HEK293T (cell line): ENCODE measurements at places on chromosomes 4 and X.

DNA sequence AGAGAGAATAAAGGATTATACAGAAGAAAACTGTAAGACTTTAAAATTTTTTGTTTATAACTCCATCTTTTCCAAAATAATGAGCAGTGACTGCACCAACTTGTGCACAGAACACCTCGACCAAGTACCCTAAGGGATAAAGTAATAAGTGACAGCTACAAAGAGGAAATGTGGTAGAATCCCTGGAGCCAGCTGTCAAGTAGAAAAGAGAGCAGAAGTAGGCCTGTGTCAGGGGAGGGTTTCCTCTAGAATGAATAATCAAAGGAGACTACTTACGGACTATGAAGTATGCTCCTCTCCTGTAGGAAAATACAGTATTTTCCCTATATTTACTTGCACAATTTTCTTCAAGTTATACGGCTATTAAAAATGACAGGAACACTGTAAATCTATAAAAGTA, 1.2 kb downstream of the EIF1AX start:
- DNase-seq: no peak

DNA sequence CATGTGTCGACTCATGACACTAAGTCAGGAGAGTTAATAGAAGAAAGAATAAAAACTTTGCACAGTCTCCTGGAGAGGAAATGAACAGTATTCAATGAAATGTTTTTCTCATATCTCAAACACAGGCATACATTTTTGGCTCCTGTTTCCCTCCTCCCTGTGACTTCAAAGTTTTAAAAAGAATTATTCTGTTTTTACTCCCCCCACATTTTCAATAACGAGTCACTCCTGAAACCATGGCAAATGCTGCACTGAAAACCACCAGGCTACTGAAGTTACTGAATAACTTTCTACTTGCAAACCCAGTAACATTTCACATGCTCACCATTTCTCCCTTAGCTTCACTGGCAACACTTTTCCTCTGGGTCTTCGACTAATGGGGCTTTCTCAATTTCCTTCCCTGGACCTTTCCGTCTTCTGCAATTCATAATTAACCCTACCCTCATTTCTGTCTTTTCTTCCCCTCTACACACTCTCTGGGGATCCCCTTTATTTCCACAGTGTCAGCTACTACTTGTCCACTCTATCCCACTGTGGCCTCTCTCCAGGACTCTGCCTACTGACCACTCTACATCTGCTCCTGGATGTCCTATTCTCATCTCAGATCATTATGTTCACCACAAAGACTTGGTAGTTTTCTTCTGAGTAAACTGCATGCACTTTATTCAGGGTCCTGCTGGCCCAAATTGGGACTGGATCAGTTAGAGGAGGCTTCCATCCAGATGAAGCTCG, 225.8 kb upstream of the ETNPPL start:
- no peak for DNase-seq

DNA sequence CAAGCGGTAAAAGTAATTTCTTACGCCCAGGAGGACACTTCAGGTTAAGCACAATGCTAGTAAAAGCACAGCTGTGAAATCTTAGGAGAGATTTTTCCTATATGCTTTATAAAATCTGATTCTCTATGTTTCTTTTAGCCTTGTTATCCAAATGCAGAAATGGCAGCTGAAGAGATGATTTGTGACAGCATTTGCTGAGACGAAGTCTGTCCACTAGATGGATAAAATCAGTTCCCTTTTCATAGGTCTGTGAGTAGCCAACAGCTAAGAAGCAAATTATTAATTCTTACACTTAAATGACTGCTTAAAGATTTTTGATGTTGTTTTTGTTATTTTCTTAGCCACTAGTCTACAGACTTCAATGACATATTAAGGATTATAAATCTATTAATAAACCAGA, 5.3 kb downstream of the GPM6A start:
- DNase-seq: no peak

GRCh38 chr4:1588306-1588705, 95.8 kb downstream of the FAM53A start:
- no peak for DNase-seq

DNA sequence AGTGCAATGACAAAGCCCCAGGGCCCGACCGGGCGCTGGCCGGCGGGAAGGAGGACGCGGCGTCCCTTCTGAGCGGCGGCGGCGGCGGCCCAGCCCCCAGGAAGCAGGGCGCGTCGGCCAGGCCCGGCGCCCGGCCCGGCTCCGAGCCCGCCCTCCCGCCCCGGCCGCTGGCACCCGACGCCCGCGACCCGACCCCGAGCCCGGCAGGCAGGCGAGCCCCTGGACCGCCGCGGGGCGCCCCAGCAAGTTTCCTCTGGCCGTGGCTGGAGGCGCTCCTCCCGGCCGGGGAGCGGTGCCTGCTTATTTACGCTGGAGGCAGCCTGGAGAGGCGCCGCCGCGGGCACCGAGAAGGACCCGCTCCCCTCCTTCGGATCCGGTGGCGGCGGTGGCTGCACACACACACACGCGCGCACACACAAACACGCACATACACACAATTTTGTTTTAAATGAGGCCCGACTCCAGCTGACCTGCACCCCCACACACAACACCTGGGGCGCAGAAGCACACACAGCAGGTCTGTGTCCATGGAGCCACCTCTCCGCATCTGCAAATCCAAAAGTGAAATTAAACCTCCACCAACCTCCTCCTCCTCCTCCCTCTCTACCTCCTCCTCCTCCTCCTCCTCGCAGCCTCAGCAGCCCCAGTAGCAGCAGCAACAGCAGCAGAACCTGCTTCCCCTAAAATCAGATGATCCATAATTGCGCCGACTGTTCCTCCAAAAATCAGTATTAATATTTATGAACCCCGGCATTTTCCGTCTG, 669 bp downstream of the IRF2 start:
- peak; percentile 13 for DNase-seq

- DNase-seq: no peak
Observed at GRCh38 chrX:139850968-139851367, 81.9 kb downstream of the ATP11C start.

DNA sequence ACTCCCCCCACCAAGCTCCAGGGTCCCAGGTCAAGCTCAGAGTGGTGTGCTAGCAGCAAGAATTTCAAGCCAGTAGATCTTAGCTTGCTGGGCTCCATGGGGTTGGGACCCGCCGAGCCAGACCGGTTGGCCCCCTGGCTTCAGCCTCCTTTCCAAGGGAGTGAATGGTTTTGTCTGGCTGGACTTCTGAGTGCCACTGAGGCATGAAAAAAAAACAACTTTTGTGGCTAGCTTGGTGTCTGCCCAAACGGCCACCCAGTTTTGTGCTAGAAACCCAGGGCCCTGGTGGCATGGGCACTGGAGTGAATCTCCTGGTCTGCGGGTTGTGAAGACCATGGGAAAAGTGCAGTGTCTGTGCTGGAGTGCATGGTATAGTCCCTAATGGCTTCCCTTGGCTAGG, 82.6 kb downstream of the NBDY start:
- DNase-seq: no peak

- no peak for DNase-seq
Observed at GRCh38 chr4:156113138-156113765, 159.6 kb upstream of the CTSO start.

DNA sequence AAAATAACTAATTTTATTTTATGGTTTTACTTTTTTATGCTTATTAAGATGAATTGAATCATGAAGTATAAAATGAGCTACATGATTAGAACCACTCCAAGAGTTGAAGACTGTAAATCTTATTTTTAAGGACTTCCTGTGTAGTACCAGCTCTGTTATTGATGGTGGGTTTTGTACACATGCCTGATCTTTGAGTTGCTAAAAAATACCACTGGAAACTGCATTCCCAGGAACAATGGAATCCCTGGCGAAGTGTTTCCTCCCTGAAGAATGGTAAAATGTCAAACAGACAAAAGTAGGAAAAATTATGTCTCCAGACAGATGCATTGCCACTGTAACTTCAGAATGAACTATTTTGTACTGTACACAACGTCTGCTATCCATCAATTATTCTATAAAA, 935.4 kb upstream of the TENM3 start:
- no peak for DNase-seq

DNA sequence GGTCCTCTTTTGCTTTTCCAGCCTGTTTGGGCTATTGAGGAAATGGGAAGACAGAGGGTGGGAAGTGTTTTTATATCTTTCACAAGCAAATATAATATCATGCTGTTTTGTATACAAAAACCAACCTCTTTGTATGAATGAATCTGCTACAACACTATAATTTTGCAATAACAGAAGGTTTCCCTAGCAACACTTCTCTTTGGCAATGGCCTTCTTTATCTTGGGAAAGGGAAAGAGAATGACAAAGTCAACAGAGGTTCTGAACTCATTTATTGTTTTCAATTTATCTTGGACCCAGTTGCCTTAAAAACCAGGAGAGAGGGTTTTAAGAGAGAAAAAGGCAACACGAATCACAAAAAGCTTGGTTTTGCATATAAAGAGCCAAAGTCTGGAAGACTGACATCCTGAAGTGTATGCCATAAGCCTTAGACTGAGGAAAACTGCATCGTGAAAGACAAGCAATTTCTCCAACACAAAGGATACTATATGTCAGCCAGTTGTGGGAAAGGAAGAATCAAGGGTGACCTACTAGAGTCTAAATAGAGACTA, 121.8 kb upstream of the FAM241A start:
- DNase-seq: no peak

DNA sequence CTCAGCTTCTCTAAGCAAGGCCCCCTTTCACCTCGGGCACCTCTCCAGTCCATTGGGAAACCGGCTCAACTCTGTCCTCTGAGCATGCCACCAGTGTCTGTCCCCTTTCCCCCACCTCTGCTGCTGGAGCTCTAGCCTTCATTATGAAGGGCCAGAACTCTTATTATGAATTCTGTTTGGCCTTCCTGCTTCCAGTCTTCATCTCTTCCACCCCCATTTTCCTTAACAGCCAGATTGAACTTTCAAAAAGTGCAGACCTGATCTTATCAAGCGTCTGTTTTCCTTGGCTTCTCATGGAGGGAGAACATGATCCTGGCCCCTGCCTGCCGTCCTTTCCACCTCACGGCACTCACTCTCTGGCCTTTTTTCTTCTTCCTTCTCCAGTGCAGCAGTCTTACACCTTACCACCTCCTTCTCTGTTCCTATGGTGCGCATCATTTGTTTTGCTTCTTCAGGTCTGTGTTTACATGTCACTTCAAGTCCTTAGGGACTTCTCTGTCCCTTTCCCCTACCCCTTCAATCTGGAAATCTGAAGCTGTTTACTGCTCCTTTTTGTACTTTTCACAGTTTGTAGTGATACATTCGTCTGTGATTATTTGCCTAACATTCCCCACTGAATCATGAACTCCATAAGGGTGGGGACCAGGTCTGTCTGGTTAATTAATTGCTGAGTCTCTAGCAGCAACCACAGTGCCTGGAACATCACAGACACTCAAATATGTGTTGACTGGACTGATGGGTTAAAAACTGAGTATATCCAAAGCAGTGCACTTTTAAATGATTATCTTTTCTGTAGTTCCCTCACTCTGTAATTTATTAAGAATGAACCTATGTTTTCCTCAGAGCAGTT, 55.8 kb downstream of the FNIP2 start:
- DNase-seq: peak; percentile 21

DNA sequence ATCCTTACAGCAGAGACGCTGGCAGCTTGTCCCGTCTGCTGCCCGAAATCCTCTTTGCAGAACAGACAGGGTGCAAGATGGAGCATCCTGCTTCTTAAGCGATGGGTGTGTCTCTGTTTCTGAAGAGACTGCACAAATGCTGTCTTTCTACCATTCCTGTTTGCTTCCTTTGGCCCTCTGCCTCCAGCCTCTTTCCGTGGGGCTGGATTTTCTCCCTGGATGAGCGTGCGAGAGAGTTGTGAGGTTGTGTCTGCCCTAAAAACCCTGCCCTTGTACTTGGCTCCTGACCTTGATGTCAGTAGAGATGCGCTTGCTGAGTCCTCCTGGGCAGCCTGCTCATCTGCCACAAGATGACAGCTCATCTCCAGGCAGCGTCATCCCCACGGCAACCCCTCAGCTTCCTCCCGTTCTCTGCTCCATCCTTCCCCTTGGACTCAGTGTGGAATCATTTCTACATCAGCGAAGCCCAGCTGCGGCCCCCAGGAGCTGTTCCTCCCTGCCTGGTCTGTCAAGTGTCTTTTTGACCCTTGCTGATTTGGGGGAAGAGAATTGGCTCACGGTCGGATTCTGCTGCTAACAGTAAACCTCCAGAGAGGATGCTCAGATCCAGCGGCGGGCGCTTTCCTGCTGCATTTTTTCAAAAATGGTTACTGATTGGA, 246.2 kb downstream of the ASMT start:
- no peak for DNase-seq

DNA sequence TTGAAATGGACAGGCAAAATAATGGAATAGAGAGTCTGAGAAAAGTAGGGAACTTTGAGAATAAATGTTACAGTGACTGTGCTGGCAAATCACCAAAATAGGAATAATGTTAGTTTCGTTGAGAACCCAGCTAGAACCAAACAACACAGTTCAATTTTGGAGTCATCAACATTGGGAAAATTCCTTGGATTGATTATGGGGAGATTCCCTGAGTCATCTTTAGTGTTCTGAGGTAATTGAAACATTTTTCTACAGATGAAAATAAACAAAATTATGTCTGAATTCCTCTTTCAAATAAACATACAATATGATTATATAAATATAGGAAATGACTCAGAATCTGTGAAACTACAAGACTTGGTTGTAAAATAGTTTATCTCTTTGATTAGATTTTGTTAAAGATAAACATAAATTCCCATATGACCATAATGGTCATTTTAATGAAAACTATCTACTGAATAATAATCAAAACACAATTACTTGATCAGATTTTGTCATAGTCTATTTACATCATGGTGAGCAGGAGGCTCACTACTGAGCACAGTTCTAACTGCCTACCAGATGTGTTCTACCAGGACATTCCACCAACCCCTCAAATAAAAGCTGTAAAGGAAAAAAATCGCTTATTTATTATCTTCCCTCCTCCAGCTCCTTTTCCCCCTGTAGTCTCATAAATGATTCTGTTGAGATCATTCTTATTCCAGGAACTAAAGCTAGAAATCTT, 51.4 kb upstream of the GABRA2 start:
- DNase-seq: no peak

GRCh38 chr4:95825546-95825945, 14.3 kb upstream of the PDHA2 start:
- no peak for DNase-seq

DNA sequence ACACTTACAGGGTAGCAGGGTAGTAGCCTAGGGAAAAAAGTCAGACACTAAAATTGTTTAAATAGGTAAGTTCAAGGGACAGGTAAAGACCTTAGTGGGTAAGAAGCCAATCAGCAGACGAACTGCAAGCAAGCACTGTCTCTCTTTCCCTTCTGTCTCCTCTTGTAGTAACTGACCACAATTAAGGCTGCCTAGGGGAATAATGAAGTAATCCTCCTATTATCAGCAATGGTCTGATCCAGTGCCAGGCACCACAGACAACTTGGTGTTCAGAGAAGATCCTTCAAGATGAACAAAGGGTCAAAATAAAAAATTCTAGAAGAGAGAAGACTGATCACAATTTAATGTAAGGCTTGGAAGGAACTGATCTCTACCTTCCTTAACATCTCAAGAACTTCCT, 62.9 kb downstream of the ELOVL6 start:
- DNase-seq: no peak

GRCh38 chr4:26763648-26764047, 97.0 kb upstream of the STIM2 start:
- DNase-seq: no peak

GRCh38 chr4:123599920-123600810, 203.6 kb downstream of the SPRY1 start:
- no peak for DNase-seq

- no peak for DNase-seq
Observed at GRCh38 chr4:73487233-73487632, 5.7 kb downstream of the AFM start.
